Activated B cell treated with CpG ODN at 0.5 μM for 24 hours (primary cell): ENCODE measurements at places on chromosomes 11 and 22. TPM values are rescaled to one million over a fixed set of nuclear protein-coding genes. Genes with fewer than 3 reads are reported as not detected.

GRCh38 chr22:39266398-39267030 lies 21.7 kb upstream of the PDGFB start:
- DNase-seq, result no peak
- H3K4me1 ChIP-seq, result peaks cover 7% of the 10 kb centered on the region
- no peak overlapping the region for H3K4me3 ChIP-seq
- H3K36me3 ChIP-seq, result no peaks in the 10 kb centered on the region
- H3K27me3 ChIP-seq, result peaks cover 11% of the 10 kb centered on the region
- peak overlapping the region; percentile 41 for H3K27ac ChIP-seq

DNA sequence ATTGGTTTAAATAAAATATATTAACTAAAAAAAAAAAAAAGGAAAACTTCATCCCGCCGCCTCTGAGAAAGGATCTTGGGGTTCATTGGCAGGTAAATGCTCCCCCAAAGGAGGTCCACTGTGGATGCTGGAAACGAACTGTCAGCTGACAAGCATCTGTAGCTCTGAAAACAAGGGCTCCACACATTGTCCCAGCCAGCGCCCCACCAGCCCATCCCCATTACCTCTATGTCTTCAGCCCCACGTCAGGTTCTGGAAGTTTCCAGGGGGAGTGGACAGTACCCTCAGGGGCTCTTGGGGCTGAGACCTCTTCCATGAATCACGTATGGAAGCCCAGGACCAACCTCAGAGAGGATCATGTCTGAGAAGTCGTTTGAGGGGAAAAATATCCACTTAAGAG lies 66.4 kb upstream of the WNT7B start:
- H3K4me3 ChIP-seq, result peak overlapping the region; percentile 86
- no peaks in the 10 kb centered on the region for H3K27me3 ChIP-seq
- DNase-seq, result no peak
- no peaks in the 10 kb centered on the region for H3K36me3 ChIP-seq

GRCh38 chr11:134270250-134270714 lies 5.9 kb upstream of the GLB1L3 start:
- DNase-seq, result no peak
- H3K36me3 ChIP-seq, result no peaks in the 10 kb centered on the region
- peaks cover 51% of the 10 kb centered on the region for H3K27me3 ChIP-seq
- H3K27ac ChIP-seq, result no peak overlapping the region

Gene BACE1
- not detected in 2 replicates for total RNA-seq

Gene KCNJ5
- not detected in 2 replicates for total RNA-seq

DNA sequence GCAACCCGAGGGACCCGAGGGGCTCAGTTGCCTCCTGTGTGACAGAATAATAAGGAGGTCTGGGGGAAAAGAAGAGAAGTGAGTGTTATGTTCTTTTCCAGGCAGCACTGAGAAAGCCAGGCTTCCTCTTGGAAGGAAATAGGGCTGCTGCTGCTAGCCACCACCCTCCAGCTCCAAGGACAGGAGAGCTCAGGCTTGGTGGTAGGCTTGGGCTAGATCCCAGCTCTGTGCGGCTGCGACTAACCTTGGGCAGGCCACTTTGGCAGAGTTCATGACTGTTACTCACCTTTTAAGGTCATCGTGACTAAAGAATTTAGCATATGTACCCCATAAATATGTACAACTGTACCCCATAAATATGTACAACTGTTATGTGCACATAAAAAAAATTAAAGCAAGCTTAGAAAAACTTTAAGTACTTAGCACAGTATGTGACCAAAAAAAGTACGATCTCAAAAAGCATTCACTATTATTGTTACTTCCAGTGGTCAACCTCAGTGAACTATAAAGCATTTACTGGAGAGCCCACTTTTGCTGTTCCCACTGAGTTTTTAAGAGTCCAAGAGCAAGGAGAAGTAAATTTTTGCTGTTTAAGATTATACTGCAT lies 124.7 kb upstream of the POU2AF2 start:
- peaks cover 15% of the 10 kb centered on the region for H3K4me1 ChIP-seq
- no peak overlapping the region for H3K27ac ChIP-seq
- peaks cover 2% of the 10 kb centered on the region for H3K27me3 ChIP-seq
- no peak for DNase-seq

GRCh38 chr11:119828006-119828405 lies 99.0 kb upstream of the NECTIN1 start:
- H3K36me3 ChIP-seq, result no peaks in the 10 kb centered on the region
- no peak overlapping the region for H3K27ac ChIP-seq
- H3K4me3 ChIP-seq, result no peak overlapping the region
- no peaks in the 10 kb centered on the region for H3K4me1 ChIP-seq

Gene YPEL4
- total RNA-seq, result not detected in 2 replicates

DNA sequence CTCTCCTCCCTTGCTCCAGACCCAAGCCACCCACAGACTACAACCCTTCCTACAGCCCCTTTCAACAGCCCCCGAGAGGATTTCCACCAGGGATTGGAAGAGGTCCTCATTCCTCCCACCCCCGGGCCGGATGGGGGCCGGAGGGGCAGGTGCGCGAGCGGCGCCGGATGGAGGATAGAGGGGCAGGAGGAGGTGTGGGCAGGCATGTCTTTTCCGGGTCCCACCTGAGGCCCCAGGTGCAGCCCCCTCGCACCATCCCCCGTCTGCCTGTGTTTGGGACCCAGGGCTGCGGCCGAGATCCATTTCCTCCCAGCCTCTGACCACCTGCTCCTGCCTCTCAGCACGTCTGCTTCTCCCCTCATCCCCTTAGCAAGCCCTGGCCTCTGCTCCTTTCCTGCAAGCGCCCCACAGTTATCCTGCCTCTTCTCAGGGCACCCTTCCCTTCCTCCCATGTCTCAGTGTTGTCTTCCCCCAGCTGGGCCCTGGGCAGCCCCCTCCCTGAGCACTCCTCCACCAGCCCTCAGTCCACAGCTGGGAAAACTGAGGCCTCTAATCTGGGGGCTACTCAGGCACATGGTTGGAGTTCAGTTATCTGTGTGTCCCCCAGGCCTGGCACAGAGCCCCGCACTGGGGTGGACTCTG lies 19.3 kb upstream of the CBX7 start:
- peaks cover 42% of the 10 kb centered on the region for H3K4me1 ChIP-seq
- no peaks in the 10 kb centered on the region for H3K36me3 ChIP-seq
- H3K4me3 ChIP-seq, result peak overlapping the region; percentile 35
